ENCODE measurements at places on chromosomes 3 and 15. TPM values are rescaled to one million over a fixed set of nuclear protein-coding genes. Genes with fewer than 3 reads are reported as not detected.

Gene CCR8
- not detected for total RNA-seq

Gene FBXO40
- not detected for total RNA-seq

Gene STT3B
- total RNA-seq: 44.5 TPM

Gene SKOR1
- total RNA-seq: 0.78 TPM

Gene SLC28A2
- total RNA-seq: not detected

Gene PIF1
- total RNA-seq: not detected

Gene SCG5
- 49.4 TPM for total RNA-seq

Gene SHISA5
- 48.5 TPM for total RNA-seq

Gene EPHA3
- total RNA-seq: 1.3 TPM

Gene PRR20G
- total RNA-seq: not detected

Gene SNTN
- not detected for total RNA-seq

Gene HHATL
- total RNA-seq: 0.26 TPM

Gene TRAIP
- total RNA-seq: 1.8 TPM

Gene SERPINI2
- total RNA-seq: 167 TPM

Gene ADIPOQ
- 10.9 TPM for total RNA-seq

Measured in body of pancreas (tissue), 4 donors.